ENCODE measurements at places on chromosomes 13 and 19.
A peak's percentile ranks its signal among the peaks of the same experiment; 100 is the strongest.

DNA sequence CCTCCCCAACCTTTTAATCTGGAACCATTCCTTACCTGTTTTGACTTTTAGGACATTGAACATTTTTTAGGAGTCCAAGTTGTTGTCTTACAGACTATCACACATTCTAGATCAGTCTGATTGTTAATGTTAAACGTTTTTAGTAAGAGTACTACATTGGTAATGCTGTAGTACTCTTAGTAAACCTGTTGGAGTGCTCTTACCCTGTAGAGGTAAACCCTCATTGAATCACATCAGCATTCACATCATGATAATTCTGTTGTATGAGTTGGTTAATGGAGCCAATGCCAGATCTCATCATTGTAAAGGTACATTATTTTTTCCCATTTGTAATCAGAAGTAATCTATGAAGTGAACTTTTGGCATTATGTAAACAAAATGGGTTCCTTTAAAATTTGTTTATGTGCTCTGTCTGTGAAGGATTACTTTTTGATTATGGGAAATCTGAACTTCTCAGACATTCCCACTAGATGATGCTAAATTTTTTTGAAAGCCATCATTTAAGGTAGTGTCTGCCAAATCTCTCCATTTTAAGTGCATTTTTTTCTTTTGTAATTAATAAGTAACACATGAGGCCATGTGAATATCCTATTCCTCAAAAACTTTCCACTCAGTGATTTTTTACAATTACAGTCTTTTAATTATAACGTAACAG is 55.2 kb downstream of the VWA8 start:
- DNase-seq, result no peak

GRCh38 chr13:33871207-33872004 is 53.5 kb downstream of the RFC3 start:
- no peak for DNase-seq

DNA sequence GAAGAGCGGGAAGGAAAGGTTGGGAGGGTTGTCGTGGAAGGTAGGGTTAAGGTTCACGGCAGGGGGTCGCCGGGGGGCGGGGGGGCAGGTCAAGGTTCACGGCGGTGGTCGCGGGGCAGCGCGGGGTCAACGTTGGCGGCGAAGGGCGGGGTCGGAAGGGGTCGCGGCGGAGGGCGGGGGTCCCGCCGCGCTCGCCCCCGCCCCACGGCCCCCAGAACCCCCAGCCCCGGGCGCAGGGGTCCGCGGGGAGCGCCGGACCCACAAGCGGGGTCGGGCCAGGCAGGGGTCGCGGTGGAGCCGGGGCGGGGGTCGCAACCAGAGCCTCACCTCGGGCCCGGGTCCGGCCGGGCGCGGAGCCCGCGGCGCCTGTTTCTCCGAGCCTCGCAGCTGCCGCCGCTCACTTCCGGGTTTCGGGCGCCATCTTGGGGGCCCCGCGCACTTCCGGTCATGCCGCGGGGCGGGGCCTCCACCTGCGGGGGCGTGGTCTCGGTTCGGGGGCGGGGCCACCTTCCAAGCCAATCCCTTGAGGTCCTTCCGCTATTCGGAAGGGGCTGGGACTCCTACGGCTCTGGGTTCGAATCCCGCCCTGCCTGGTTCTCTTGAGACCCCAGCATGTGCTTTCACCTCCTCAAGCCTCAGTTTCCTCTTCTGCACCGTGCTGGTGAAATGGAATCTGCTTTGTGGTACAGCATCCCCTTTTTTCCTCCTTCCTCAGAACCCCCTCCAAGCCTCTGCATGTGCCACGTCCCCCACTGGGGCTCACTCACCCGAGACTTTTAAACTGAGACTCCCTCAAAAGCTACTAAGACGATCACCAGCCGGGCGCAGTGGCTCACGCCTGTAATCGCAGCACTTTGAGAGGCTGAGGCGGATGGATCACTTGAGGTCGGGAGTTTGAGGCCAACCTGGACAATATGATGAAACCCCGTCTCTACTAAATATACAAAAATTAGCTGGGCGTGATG is at the start of gene SBNO2:
TSS of gene SBNO2 (minus strand) at position 424 of the 965 bp plus-strand sequence. CDS start 19,992 bp downstream, outside the sequence.
- peak; percentile 85 for DNase-seq

DNA sequence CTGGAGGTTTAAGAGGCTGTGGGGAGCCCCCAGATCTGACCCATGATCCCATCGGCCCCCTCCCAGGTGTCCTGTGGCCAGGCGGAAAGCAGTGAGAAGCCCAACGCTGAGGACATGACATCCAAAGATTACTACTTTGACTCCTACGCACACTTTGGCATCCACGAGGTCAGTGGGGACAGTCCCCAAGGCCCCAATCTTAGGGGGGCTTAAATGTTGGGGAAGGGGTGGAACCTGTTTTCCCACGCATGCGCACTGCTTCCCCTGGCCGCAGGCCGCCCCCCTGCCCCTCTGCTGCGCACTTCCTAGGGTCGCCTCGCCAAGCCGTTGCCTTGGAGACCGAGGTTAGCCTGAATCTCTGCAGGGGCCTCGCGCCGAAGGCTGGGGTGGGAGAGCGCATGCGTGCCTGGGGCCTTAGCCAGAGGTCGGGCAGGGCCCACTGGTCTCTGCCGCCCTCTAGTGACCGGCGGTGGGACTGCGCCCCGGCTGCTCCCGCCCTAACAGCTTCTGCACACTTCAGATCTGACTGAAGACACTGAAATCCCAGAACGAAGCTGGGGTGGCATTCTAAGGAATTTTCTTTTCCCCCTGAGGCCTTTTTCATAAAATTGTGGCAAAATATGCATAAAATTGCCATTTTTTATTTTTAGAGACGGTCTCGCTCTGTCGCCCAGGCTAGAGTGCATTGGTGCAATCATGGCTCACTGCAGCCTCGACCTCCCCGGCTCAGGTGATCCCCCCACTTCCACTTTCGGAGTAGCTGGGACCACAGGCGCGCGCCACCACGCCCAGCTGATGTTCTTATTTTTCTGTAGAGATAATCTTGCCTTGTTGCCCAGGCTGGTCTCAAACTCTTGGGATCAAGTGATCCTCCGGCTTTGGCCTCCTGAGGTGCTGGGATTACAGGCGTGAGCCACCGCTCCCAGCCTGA is 3.6 kb downstream of the PRMT1 start:
- peak; percentile 74 for DNase-seq

- DNase-seq, result no peak
Observed at GRCh38 chr19:11192957-11193939, 4.1 kb downstream of the KANK2 start.

- peak; percentile 45 for DNase-seq
Observed at GRCh38 chr13:112943309-112944125, 25.5 kb upstream of the MCF2L start.

GRCh38 chr13:24203811-24204210 is 43.3 kb downstream of the SPATA13 start:
- DNase-seq, result no peak

- no peak for DNase-seq
Observed at GRCh38 chr13:43933378-43933777, 53.7 kb downstream of the LACC1 start.

GRCh38 chr19:47723581-47723940 is 10.3 kb downstream of the EHD2 start:
- no peak for DNase-seq

DNA sequence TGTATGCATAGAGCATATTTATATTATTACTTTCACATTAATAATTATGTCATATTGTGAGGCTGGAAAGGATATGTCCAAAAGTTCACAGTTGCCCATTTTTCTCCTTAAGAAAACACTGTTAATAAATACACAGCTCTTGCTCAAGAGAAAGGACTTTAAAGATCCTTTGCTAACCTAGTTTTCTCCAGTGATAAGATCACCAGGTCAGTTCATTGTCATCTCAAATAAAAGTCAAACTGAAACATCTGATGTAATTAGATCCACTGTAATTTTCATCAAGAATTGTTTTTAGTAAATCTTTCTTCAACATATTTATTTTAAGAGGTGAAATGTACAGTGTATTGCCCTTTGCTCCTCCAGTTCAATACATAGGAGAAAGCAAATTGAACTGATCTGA is 82.8 kb upstream of the KLHL1 start:
- no peak for DNase-seq

DNA sequence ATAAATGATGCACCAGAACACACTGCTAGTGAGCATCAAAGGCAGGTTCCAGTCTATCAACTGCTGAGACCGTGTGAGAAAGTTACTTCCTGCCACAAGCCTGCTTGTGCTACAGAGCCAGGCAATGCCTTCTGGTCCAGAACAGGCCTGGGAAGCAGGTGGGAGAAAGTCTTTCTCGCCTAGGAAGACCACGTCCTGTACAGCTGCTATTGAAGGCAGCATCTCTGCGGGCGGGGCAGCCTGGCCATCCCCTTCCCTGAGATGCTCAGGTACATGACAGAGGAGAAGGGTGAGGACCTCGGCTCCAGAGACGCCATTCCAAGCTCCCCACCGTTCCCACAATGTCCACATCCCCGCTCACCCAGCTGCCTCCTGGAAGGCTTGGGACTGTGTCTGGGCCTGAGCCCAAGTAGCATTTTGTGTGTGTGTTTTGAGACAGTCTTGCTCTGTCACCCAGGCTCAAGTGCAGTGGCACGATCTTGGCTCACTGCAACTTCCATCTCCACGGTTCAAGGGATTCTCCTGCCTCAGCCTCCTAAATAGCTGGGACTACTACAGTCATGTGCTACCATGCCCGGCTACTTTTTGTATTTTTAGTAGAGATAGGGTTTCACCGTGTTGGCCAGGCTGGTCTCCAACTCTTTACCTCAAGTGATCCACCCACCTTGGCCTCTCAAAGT is 3.4 kb downstream of the RFX1 start:
- no peak for DNase-seq

DNA sequence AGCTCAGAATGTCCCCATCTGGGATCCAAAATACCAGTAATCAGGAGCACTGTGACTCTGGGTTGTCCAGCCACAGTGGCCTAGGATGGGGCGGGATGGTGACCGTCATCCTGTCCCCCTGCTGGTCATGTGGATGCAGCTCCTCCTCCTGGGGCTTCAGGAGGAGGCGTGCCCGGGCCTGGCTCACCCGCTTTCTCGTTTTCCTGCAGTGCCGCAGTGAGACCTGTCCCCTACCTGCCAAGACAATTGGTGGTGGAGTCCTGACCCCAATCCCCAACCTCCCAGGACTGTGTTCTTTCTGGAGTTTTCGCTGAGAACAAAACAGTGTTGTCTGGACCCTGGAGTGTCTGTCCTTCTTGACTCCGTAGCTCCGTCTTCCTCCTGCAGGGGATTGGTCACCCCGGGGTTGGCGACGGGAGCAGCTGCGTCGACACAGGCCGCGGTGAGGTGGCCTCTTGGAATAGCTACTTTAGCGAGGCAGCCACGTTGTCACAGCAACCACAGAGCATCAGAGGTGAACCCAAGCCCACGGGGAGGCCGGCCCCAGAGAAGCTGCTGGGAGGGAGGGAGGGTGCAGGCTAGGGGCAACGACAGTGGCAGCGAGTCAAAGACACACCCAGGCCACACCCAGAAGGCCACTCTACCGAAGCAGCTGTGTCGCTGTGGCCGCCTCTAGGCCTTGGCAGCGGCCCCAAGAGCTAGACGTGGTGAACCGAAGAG is 10.2 kb upstream of the EMC10 start:
- no peak for DNase-seq

DNA sequence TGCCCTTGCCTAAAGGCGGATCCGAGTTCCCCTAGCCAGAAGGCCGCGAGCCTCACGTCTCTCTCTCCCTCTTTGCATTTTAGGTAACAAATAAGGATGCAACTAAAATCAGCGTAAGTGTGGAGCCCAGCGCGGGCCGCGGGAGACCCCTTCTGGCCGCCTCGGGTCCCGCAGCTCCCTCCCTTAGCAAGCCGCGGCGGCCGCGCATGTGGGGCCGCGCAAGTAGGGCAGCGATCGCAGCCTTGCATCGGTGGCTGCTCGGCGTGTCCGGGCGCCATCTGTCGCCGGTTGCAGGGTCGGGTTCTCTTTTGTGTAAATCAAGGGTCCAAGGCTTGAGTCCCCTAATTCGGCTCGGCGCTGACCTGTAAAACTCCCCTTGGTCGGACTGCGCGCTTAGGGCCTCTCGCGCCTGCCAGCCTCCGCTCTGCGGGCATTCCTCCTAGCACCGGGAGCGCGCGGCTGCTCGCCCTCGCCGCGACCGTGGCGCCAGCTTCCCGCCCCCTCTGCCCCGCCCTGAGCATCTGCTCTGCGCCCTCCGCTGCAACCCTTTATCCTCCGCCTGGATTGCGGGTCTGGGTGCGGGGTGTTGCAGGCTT is 2.7 kb downstream of the VSTM2B start:
- peak; percentile 65 for DNase-seq

DNA sequence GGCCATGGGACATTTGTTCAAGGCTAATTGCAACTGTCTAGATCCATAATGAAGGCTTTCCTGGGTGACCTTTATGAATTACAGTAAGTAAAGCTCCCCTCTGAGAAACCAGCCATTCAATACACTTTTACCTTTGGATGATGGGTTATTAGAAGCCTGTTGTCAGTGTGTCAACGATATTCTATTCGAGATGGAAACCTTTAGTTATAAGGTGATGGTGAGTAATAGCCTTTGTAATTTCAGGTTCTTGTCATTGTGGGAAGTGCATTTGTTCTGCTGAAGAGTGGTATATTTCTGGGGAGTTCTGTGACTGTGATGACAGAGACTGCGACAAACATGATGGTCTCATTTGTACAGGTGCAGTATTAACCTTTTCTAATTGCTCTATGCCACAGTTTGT is 261.7 kb downstream of the ITGBL1 start:
- DNase-seq, result no peak

GRCh38 chr19:15091918-15092753 is 10.1 kb downstream of the OR1I1 start:
- DNase-seq, result no peak

GRCh38 chr19:47707135-47707925 is 5.9 kb upstream of the EHD2 start:
- peak; percentile 34 for DNase-seq

- no peak for DNase-seq
Observed at GRCh38 chr19:47037766-47038165, 10.7 kb downstream of the TMEM160 start.

DNA sequence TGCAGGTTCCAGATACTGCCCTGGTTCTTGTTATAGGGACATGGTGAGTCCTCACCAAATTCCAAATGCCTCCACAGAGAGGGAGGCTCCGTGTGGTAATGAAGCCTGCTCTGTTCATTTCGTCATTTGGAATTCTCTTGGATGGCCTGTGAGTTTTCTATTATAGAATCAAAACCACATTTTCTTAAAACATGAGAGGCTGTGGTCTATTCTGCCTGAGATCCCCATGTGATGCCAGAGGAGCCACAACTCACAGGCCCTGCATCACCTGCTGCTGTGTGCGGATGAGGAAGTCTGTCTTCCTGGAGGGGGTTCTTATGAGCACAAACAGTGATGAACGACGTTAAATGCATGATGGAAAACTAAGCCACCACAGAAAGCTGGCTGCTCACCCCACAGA is 264.4 kb downstream of the UQCRFS1 start:
- DNase-seq, result no peak

- peak; percentile 63 for DNase-seq
Observed at GRCh38 chr19:7515645-7516151, at the start of gene ZNF358. TSS of gene ZNF358 (plus strand) at chr19:7516103. CDS start at chr19:7519243, 3,140 bp downstream.

DNA sequence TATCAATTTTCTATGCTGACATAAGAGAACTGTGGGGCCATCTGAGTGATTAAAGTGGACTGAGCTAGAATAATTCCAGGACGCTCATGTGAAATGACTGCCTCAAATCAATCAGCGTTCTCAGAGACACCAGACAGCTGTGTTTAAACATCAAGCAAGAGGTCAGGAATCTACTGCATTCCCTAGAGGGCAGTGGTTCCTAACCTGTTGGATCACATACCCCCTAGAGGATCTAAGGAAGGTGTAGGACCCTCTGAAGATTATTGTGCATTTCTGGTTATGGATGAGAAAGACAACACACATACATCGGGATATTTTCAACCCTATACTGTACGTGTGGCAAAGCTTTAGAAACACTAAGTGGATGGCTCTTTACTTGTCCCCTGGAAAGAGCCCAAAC is 51.8 kb upstream of the FREM2 start:
- DNase-seq, result no peak

GRCh38 chr19:41694196-41694595 is 6.1 kb upstream of the CEACAM7 start:
- no peak for DNase-seq
